ENCODE measurements at places on chromosomes 12 and 14.
A peak's percentile ranks its signal among the peaks of the same experiment; 100 is the strongest.

DNA sequence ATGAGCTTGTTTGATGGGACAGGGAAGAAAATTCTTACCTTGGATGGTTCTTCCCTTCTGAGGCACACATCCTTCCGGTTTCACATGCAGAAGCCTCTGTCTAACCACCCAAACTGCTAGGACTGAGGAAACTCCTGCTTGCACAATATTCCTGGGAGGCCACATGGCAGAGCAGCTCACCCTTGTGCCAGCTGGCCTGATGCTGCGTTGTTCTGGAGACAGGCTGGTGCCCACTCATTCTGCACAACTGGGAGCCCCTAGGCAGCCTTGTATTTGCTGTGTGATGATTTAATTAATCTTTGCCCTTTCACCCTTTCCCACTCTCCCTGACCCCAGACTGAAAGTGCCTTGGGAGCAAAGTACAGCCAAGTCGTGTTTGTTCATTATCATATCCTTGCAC is 130.8 kb downstream of the RTN1 start:
- no peak for DNase-seq

GRCh38 chr12:3680919-3681594 is 71.9 kb downstream of the CRACR2A start:
- DNase-seq: no peak

GRCh38 chr12:107649661-107650061 is 35.9 kb upstream of the PWP1 start:
- no peak for DNase-seq

- DNase-seq: no peak
Observed at GRCh38 chr14:67917006-67917405, 97.4 kb downstream of the RAD51B start.

DNA sequence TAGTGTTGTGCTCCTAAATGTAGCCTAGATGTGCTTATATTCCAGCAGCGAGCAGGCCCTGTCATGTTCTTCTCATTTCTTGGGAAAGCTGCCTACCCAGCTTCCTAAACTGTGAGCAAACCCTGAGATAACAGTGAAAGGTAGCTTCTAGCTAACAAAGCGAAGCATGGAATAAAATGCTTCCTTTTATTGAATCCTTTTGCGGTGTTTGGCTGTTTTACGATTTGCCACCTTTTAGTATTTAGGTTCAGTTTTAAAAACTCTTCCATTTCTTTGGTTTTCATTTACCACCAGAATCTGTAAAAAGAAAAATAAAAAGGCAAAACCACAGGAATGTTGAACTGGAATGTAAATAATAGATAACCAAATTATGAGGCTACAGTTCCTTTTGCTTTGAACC is 5.0 kb upstream of the PKP2 start:
- no peak for DNase-seq

DNA sequence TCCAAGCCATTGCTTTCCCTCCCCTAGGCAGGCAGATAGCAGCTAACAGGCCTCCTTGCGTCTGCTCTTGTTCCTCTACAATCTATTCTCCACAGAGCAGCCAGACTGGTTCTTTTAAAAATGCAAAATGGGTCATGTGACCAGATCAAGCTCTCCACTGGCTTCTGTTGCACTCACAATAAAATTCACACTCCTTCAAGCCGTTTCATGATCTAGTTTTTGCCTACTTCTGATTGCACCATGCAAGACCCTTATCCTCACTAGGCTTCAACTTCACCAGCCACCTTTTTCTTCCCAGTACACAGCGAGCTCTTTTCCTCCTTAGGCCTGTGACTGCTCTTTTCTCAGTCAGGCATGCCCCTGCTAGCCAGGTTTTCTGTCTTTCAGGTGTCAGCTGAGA is 6.1 kb upstream of the KRAS start:
- no peak for DNase-seq

GRCh38 chr12:16555630-16556029 is 50.3 kb downstream of the LMO3 start:
- no peak for DNase-seq

DNA sequence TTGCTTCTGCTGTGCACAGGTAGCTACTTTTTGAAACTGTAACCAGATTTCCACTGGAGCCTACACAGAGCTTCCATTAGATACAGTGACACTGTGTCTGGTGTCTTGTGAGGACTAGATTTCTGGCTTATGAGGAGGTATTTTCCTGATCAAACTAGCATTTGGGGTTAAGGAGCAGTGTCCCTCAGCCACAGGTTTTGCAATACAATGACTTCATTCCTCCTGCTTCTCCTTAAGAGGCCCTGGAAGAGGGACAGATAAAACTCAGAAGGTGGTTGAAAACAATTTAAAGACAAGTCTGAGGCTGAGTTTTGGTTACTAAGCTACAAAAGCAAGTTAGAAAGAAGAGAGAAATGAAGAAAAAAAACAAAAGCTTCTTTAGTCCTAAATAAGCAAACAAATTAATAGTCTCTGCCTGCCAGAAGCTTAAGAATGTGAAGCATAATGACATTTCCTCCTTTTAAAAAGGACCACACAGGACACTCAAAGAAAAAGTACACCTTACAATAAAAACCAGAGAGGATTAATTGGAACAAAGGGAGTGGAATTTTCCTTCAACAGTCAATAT is 53.0 kb downstream of the PKP2 start:
- DNase-seq: no peak

DNA sequence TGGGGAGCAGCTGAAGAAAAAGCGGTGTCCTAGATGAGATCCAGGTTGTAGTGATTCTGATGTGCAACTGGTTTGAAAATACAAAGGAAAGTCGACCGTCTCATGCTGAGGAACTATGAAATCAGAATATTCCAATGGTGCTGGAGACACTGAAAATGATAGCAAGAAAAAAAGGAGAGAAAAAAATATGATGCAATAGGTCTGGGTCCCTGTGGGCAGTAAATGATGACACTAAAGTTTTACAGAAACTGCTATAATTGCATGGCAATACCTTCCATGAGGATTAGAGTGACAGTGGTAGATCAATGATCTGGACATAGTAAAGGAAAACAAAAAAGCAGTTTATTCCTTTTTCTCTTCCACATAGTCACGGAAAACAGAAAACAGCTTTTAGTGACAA is 2.3 kb downstream of the PYM1 start:
- no peak for DNase-seq

DNA sequence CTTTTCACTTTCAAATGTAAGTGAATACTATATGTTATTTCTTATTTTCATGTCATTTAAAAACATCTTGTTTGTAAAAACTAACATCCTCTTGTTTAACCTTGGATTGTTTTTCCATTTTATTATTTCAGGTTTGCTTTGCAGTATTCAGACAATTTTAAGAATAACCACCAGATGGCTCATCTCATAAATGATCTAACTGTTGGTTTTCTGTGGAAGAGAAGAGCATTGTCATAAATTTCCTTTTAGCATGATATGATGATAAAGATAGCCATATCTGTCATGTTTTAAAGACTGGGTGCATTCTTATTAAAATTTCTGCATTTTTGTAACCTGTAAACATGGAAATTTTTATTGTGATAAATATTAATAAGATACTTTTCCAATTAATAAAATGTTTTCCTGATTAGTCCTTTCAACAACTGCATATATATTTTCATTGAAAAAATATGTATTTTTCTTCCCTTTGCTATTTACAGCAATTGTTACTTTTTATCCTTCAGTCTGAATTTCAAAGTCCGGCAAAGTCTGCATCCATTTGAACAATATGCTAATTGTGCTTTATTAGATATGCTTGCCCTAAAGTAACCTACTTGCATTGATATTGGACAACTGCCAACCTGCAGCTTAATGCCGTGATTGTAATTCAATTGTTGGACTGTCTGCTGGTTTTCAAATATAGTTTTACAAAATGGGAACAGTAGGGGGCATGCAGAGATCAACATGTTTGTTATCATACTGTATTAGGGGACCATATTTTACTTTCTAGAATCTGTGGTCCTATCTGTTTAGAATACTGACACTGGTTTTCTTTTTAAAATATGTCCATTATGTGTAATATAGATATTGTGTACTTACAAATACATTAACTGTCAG is 163.4 kb downstream of the GARIN6 start:
- no peak for DNase-seq

- no peak for DNase-seq
Observed at GRCh38 chr12:6573001-6573400, 4.9 kb upstream of the NOP2 start.

- no peak for DNase-seq
Observed at GRCh38 chr14:88683119-88683518, 109.6 kb downstream of the EML5 start.

GRCh38 chr12:57837864-57838562 is 8.5 kb downstream of the CTDSP2 start:
- DNase-seq: no peak

- no peak for DNase-seq
Observed at GRCh38 chr14:99006276-99006675, 265.7 kb downstream of the BCL11B start.

DNA sequence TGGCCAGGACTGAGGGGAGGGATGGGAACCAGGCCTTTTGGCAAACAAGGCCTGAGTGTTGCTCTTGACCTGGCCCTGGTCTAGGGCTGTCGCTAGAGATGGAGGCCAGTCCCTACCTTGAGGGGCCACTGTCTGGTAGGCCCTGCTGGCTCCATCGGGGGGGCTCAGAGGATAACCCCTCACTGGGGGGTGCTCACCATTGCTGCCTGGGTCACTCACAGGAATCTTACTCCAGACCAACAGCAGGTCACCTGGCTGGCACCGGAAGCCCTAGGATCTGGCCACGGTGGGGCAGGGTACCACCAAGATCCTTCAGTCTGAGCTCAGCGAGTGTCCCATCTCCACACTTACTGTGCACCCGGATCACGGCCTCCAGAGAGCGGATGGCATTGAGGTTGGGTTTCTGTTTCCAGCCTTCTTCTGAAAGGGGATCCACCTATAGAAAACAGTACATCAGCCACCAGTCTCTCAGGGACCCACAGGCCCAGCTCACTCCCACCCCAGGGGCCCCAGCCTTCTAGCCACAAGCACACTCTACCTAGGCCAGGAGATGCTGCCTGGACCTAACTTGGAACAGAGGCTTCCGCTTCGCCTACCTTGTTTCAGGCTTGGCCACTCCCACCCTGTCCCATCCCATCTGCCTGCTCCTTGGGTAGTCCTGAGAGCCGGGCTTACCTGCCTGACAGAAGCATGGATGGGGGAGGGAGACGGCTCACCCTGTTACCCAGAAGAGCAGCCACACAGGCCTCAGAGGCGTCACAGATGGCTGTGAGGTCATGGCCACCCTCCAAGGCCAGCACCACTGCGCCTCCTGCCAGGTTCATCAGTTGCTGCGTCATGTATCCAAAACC is 12.2 kb downstream of the SLC48A1 start:
- no peak for DNase-seq

DNA sequence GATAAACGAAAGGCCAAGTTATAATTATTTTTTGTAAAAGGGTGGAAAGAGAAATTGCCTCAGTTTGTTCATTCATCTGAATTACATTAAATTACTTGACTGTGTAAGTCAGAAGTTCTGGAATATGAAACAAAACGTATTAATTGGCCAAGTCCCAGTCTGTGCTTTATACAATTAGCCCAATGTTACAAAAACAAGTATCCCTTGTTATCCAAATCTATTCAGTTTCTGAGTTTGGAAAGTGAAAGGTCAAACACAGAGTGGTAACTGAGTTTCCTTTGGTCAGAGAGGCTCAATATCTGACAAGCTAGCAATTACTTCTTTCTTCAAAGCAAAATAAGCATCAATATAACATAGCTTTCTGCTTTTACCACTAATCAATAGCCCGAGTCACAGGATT is 62.6 kb downstream of the SPPL3 start:
- no peak for DNase-seq

DNA sequence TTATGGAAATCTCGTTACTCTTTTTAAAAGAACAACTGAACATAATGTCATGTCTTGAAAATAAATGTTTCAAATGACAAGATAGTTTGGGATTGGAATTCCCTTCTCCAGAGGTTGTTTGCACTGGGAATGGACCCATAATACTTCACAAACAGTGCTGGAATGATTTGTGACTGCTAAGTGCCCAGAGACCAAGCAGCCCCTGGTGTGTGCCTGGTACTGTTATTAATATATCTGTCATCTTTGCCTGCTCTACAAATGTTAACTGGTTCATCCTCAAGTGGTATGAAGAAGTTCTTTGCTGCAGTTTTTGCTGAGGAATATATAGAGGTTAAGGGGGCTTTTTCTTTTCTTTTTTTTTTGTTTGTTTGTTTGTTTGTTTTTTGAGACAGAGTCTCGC is 64.9 kb upstream of the DACT1 start:
- DNase-seq: no peak

- no peak for DNase-seq
Observed at GRCh38 chr14:103118018-103118662, 5.1 kb upstream of the TNFAIP2 start.

DNA sequence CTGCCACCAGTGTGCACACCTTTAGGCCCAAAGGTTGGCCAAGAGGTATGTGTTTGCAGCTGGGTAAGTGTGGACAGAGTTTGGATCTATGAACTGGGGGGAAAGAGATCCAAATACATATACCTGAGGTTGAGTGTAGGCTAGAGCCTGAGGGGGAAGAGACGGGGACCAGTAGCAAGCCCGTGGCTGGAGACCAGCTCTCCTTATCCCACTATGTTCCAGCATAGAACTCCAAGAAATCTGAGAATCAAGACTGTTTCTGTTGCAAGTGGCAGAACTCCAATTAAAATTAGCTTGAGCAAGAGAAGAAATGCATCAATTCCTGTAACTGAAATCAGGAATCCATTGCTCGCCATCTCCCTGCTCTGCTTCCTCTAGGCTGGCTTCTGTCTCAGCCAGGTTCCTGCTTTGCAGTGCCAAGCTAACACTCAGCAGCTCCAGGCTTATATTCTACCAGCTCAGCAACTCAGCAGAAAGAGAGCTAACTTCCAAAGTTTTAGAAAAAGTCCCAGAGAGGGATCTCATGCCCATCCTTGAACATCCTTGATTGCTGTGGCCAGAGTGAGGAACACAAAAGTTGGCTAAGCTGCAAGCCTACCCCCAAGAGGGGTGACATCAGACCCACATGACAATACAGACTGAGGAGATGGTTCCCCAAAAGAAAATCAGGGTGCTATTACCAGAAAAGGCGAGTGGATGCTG is 1.5 kb upstream of the PCK2 start:
- no peak for DNase-seq

DNA sequence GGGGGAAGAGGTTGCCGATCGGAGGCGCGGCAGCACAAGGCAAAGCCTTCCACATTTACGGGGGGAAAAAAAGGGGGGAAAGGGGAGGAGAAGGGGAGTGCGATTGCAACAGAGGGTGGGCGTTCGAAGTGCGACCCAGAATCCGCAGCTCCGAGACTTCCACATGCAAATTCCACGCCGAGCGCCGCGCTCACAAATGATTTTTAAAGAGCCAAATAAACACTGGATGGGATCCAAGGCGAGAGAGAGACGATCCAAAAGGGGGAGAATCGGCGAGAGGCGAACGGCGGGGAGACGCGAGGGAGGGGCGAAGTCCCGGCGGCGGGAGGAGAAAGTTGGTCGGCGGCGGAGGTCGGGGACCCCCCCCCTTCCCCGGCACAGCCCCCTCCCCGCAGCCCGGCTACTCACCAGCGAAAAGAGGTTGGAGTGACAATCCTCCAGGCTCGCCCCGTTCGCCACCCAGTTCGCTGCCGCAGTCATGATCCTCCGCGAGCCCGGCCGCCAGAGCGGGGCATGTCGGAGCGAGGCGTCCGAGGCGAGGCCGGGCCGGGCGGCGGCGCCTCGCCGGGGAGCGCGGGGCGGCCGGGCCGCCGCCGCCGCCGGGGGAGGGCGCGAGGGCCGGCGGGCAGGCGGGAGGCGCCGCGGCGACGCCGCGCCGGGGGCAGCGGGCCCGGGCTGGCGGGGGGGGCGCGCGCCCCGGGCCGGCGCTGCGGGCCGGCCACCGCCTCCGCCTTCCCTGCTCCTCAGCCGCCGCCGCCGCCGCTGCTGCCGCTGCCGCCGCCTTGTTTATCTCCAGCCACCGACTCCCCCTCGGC is 634 bp downstream of the MED13L start:
- DNase-seq: peak; percentile 47
